NCI-H2081 treated with DMSO at 0.1 percent for 48 hours (cell line): ENCODE measurements at places on chromosomes 1 and 21.

GRCh38 chr21:43935711-43936110, 70.7 kb downstream of the AGPAT3 start:
- no peak for DNase-seq

GRCh38 chr1:32949519-32949918, 15.1 kb downstream of the RNF19B start:
- no peak for DNase-seq

DNA sequence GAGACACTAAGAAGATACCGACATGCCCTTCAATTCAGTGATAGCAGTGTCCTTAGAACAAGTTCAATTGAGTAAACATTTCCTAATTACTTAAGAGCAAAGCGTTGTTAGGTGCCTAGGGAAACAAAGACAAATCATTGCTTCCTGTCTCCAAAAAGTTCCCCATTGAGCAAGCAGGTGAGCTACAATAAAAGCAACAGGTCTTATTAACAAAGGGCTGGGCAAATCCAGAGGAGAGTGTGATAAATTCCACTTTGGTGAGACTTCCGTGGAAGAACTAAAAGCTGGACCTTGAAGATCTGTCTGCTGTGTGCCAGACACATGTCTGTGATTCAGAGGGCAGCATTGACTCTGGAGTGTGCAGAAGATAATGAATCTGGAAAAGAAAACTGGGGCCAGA, 1.9 kb upstream of the TUT4 start:
- DNase-seq = peak; percentile 36

GRCh38 chr1:50438945-50439344, 15.7 kb upstream of the DMRTA2 start:
- DNase-seq = no peak

DNA sequence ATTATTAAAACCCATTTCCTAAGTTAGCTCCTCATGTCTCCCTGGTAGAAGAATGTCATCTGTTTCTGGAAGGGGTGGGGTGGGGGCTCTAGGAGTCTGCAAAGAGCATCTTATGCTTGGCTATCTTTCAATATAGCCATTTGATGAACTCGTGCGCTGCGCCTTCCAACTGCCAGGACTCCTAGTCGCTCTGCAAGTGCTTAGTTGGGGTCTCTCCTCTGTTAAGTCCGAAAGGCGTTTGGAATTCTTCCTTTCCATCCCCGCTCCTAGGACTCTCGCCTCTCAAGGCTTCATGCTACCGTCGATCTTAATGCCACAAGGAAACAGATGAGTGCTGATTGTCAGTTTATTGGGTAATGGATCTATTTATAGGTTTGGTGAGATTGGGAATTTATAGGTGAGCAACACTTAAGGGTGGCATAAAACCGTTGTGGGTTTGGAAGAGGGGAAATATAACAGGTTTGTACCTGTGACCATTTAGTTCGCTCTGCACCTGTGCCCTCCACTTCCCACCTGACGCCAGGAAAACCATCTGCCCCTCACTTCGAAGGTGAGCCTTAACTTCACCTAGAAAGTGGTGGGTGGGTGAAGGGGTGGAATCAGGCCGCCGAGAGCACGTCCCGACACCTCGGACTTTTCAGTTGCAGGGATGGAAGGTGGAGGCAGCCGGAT, 1.1 kb downstream of the KCNH1 start:
- DNase-seq = no peak
